ENCODE measurements at places on chromosomes 11 and 22.

GRCh38 chr11:20881328-20882079 lies 212.1 kb downstream of the NELL1 start:
- DNase-seq: no peak

DNA sequence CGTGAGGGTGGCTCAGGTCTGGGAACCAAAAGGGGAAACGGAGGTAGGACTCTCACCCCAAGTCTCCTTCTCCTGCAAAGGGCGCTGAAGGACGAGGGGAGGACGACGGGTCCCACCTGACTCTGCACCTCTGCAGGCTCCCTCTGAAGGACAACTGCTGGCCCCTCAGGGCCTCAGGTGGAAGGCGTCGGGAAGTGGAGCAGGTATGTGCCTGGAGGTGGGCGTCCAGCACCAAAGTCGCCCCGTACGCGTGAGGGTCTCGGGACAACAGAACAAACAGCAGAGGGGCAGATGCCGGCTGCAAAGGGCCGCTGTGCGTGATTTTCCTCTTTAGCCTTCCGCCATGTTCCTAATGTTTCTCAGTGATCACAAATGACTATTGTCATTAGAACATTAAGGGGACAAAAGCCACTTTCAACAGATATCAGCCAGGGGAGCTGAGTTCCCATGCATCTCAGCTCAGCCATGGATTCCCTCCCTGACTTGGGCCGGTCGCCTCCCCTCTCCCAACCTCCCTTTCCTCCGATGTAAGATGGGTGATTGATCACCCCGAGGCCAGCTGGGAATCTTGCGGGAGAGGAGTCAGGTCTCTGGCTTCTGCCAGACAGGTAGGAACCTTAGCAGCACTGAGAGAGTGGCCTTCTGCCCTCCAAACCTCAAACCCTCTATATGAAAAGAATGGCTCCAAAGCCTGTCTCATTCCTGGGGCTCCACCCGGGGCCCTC lies 836 bp downstream of the SLC16A8 start:
- no peak for DNase-seq

DNA sequence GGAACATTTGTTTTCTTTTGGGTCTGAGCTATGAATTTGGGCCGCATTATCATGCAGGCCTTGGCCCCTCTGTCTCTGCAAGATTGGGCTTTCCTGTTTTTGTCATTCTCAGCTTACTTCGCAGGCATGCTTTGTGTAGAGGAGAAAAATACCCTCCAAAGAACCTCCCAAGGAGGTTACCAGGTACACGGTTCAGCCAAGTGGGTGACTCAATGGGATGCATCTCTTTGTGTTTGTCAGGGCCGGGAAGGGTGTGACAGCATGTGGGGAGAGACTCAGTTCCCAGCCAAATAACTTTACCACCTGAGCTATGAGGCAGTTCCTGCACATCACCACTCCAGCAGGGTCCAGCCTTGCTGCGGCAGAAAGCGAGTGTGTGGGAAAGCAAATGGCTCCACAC lies 47.8 kb upstream of the CLDN5 start:
- DNase-seq: no peak

GRCh38 chr11:103609117-103610066 lies 427.0 kb upstream of the DDI1 start:
- DNase-seq: peak; percentile 57

DNA sequence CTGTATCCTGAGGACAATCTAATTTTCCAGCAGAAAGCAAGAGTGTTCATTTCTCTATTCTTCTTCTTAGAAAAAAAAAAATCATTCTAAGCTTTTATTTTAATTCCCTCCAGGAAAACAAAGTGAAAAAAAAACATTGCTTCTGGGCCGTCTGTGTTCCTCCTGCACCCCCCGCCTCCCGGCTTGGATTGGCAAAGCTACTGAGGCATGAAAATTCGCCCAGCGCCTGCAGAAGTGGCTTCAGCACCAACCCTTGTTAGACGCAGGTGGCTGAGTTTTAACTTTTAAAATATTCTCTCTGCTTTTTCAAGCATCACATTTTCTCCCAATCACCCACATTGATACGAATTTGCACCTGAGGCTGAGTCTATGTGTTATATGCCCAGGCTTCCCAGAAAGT lies 401.6 kb downstream of the BRD1 start:
- no peak for DNase-seq

- no peak for DNase-seq
These were observed 41.8 kb downstream of the LIF start for GRCh38 chr22:30204742-30205111.

DNA sequence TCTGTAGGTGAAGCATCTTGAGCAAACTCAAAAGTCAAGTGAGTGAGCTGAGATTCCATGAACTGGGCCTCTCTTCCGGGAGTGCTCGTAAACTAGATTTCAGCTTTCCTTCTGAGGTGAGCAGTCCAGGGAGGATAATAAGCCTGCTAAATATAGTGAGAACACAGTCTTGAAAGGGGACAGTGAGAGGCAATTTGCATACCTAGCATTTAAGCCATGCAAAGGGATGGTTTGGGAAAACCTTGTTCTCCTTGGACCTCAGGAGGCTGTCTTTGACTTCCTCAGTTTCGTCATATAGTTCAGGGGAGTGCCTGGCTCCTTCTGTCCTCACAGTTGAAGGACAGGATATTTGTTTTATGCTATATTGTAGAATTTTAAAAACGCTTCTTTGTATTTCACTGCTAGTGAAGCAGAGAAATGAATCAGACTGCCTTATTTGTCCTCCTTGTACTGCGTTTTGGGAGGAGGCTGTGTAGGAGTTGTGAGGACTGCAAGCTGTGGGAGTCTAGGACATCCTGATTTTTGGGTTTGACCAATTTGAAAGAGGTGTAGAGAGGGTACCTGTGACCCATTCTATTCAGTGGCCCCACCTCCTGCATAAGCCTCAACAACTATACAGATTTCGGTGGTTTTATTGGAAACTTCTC lies 11.0 kb upstream of the SORL1-AS1 start:
- DNase-seq: no peak

- DNase-seq: peak; percentile 5
These were observed 21.0 kb upstream of the GNB1L start for GRCh38 chr22:19875531-19876313.

DNA sequence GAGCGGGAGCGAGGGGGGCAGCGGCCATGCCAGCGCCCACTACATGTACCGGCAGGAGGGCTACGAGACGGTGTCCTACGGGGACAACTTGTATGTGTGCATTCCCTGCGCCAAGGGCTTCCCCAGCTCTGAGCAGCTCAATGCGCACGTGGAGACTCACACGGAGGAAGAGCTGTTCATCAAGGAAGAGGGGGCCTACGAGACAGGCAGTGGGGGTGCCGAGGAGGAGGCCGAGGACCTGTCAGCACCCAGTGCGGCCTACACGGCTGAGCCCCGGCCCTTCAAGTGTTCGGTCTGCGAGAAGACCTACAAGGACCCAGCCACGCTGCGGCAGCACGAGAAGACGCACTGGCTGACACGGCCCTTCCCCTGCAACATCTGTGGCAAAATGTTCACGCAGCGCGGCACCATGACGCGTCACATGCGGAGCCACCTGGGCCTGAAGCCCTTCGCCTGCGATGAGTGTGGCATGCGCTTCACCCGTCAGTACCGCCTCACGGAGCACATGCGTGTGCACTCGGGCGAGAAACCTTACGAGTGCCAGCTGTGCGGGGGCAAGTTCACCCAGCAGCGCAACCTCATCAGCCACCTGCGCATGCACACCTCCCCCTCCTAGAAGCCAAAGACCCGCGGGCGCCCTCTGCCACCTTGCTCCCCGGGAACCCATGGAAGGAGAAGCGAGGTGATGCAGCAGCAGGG lies 20.9 kb upstream of the TMEM191C start:
- no peak for DNase-seq

DNA sequence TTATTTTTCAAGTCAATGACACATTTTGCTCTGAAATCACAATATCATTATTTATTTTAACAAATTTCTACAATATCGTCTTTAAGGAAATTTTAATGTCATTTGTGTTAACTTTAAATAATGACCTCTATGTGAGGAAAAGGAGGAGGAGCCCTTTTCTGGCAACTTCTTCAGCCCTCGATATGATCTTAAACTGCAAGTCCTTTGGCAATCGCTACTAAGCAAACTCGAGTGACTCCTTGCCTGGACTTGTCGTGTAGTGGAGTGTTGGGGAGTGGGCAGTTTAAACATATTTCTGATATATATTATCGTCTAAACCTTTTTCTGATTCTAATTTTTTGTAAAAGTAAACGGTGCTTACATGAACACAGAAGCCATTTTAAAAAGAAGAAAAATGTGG lies 16.7 kb downstream of the ETS1 start:
- DNase-seq: no peak

DNA sequence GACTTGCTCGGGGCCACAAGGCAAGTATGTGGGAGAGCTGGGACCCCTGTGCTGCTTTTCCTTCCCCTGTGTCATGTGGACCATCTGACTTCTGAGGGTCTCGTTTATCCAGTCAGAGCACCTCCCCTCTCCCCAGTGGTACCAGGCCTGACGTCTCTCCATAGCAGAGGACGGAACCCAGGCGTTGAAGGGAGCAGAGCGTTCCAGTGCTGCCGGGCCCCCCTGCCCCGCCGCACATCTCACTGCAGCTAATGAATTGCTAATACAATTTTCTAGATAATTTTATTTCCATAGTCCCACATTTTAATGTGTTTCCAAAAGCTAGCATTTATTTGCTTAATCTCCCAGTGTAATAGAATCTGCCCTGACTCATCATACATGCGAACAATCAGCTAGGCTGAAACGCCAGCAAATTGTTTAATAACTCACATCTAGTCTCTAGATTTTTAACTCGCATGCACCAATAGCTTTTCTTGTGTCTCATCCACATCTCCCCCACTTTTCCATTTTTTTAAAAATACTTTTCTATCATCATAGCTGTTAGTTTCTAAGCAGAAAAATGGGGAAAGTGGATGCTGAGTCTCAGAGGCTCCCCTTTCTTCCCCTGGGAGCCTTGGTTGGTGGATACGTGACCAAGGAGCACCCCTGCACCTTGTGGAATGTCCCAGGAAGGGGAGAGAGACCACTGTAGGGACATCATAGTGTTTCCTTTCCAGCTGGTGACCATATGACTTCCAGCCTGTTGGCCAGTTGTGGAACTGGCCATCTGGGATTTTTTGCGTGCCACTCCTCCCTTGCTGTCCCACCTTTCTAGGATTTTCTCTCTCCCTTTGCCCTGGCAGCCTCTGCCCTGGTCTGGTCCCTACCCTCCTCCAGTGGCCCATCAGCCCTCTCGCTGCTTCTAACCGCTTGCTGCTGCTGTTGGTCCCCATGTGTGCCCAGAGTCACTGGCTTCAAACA lies 58.6 kb upstream of the NNMT start:
- no peak for DNase-seq

DNA sequence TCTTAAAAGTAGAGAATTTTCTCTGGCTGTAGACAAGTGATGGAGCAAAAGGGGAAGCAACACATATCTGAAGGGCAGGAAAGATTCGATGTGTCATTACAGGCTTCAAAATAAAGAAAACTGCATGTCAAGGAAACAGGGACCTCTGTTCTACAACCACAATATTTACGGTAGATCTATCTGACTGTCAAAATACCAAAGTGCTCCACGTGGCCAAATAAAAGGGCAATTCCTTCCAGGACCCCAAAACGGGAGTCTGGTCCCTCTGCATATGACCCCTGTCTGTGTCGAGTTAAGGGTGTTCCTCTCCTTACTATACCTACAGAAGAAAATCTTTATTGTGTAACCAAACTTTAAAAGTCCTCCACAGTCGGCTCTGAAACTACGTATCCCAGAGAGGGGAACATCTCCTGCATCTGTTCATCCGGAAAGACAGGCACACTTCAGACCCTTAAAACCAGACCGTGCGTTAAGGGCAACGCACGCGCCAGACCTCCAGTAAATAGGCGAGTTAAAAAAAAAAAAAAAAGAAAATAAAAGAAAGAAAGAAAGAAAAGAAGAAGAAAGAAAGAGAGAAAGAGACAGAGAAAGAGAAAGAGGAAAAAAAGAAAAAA lies 756 bp downstream of the CLNS1A start:
- DNase-seq: no peak

GRCh38 chr22:43227239-43227630 lies 40.3 kb upstream of the TTLL12 start:
- DNase-seq: no peak

DNA sequence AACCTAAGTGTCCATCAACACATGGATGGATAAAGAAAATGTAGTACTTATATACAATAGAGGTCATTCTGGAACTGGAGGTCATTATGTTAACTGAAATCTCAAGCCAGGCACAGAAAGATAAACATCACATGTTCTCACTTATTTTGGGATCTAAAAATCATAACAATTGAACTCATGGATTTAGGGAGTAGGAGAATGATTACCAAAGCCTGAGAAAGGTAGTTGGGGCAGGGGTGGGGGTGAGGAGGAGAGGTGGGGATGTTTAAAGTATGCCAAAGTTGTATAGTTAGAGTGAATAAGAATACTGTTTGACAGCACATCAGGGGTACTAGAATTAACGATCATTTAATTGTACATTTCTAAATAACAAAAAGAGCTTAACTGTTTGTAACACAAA lies 1112.7 kb downstream of the DLG2 start:
- no peak for DNase-seq

DNA sequence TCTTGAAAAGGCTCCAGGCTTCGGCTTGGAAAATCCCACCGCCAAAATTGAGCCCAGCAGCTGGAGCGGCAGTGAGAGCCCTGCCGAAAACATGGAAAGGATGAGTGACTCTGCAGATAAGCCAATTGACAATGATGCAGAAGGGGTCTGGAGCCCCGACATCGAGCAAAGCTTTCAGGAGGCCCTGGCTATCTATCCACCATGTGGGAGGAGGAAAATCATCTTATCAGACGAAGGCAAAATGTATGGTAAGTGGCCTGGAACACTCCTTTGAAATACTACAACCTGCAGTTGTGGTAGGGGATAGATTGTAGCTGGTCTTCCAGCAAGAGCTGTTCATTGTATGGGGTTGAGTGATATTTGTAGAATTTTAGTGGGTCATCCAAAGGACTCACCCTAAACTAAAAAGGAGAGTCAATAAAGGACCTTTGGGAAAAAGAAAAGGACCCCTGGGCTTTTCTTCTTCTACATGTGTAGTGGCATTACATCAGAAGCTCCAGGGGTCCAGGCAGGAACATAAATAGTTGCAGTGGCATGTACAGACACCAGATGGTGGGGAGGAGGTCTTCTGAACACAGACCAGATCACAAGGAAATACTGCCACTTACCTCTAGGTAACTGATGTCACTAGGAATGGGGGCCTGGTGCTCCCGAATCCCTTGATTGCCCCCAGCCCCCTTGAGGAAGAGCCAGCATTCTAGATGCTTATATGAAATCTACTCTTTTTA lies 90.1 kb downstream of the TEAD1 start:
- no peak for DNase-seq

GRCh38 chr11:76596652-76597051 lies 73.9 kb downstream of the LRRC32 start:
- no peak for DNase-seq

GRCh38 chr22:35642305-35642741 lies 5.9 kb upstream of the APOL6 start:
- no peak for DNase-seq
